ENCODE measurements at places on chromosomes 6 and 20.

- DNase-seq = no peak
Measured at GRCh38 chr6:11275598-11275997, 43.1 kb upstream of the NEDD9 start.

DNA sequence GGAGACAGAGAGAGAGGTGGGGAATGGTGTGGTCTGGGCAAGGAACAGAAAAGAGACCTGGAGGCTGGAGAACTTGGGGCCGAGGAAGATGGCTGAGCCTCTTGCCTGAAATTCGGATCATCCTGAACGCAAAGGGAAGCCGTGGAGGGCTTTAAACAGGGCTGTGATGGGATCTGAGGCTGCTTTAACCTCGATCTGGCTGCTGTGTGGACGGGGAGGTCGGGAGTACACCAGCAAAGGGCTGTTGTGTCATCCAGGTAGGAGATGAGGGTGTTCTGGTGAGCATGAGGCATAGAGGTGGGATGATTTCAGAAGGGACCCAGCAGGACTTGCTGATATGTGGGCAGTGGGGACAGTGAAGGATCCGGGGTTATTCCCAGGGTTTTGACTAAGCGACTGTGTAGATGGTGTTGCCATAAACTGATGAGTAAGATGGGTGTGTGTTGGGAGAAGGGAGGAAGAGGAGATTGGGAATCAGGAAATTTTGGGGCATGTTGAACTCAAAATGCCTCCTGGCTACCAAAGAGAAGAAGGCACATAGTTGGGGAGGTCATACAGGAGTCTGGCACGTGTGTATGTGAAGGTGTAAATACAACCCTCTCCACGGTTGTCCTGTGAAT, 158.5 kb downstream of the NFATC2 start:
- no peak for DNase-seq

GRCh38 chr6:17096652-17097051, 5.2 kb upstream of the STMND1 start:
- no peak for DNase-seq

DNA sequence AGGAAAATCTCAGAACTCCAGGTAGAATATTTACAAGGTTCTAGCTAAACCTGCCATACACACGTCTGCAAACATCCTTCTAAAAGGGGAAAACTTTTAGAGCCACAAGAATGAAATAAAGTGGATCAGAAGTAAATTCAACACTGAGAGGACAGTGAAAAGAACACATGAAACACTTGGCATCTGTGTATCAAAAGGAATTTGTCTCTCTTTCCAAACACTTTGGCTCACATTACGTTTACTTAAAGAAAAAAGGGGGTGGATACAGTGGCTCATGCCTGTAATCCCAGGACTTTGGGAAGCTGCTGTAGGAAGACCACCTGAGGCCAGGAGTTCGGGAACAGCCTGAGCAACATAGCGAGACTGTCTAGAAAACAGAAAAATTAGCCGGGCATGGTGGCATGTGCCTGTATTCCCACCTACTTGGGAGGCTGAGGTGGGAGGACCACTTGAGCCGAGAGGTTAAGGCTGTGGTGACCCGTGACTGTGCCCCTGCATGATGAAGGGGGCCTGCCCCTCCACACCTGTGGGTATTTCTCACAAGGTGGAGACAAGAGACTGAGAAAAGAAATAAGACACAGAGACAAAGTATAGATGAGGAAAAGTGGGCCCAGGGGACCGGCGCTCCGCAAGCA, 35.4 kb downstream of the NINL start:
- no peak for DNase-seq

GRCh38 chr6:70298068-70298467, 4.8 kb downstream of the COL9A1 start:
- no peak for DNase-seq

GRCh38 chr6:34018026-34018425, 127.9 kb downstream of the GRM4 start:
- DNase-seq = no peak

All from ecto neural progenitor cell (in vitro differentiated cells).